Endothelial cell (in vitro differentiated cells): ENCODE measurements at places on chromosomes 4 and X.
A peak's percentile ranks its signal among the peaks of the same experiment; 100 is the strongest.

DNA sequence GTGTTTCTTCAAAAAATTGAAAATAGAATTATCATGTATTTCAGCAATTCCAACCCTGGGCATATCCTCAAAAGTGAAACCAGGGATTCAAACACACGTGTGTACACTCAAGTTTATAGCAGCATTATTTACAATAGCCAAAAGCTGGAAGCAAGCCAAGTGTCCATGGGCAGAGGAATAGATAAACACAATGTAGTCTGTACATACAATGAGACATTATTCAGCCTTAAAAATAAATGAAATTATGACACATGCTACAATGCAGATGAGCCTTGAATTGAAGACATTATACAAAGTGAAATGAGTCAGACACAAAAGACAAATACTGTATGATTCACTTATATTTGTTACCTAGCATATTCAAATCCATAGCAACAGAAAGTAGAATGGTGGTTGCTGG lies 853.4 kb downstream of the STIM2 start:
- DNase-seq = no peak

DNA sequence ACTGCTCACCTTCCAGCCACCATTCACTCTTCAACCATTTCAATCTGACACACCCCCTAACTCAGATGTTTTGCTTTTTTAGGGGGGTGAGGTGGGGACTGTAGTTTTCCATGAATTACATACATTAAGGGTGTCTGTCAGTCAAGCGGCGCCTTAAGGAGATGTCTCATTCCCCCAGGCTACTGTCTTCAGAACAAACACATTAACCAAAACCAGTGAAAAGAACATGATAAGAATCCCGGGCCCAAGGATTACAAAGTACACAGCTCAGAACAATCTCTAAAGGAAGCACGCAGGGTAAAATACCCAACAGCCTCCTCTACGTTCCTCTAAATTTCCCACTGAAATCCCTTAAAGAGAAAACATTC lies 62.5 kb upstream of the IRF2 start:
- DNase-seq = no peak

DNA sequence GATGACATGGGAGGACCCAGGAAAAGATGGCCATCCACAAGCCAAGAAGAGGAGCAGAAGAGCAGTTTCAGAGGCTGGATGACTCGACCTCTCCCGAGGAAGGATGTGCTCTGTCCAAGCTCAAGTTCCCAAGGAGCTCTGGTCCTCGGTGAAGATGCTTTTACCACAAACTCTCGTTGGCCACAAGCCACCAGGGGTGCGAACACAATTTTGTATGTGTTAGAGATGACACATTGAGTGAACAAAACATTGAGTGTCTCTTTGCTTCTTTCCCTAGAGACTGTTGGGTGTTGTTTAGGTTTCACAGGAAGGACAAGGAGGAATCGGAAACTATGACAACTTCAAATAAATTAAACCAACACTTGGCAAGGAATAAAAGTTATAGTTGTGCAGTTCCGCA lies 26.3 kb downstream of the FGFBP1 start:
- DNase-seq = no peak

- DNase-seq = no peak
Measured at GRCh38 chr4:147913137-147913536, 181.2 kb downstream of the ARHGAP10 start.

GRCh38 chr4:8917868-8918783 lies 46.5 kb upstream of the HMX1 start:
- peak; percentile 96 for DNase-seq
